Stimulated activated CD8-positive, alpha-beta memory T cell treated with anti-CD3 and anti-CD28 coated beads, Interleukin-15, amount 100 ng/mL, for 4 hours (primary cell): ENCODE measurements at places on chromosomes 2 and 18.

DNA sequence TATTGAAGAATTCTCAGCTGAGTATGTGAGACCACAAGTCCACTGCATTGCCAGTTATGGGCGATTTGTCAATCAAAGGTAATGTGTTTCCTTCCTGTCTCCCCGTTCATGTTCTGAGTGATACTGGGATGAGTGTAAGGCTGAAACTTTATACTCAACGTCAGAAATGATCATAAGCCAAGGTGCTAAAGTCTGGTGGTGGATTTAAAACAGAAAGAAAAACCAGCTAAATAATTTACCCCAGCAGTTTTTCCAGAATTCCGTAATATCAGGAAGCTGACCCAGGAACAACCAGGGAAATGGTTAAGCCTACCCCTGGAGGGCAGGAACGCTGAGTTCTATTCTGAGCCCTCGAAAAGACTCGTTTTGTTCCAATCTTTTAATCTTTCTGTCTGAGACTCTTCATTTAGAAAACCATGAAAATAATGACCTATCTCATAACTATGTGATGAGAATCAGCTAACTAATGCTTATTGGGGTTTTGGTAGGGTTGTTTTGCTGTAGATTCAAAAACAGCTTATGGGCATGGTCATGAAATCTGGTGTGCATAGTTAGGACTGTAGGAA is 149.6 kb downstream of the LAMA3 start:
- no peak for DNase-seq

- DNase-seq, result no peak
Measured at GRCh38 chr18:14124689-14125088, 7.5 kb downstream of the ZNF519 start.

DNA sequence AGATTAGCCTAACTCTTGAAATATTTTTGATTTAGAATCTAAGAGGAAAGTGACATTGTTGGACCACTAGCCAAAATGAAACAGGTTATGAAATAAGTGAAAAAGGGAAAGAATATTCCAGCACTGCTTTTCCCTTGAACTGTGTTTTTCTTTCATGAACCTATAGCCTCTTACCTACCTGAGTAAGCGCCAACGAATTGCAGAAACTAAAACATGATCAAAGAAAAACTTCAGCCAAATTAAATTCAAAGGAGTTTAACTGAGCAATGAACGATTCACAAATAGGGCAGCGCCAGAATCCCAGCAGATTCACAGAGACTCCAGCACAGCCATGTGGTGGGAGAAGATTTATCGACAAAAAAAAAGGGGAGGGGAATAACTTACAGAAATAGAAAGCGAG is 518.6 kb downstream of the PIK3C3 start:
- DNase-seq, result no peak

DNA sequence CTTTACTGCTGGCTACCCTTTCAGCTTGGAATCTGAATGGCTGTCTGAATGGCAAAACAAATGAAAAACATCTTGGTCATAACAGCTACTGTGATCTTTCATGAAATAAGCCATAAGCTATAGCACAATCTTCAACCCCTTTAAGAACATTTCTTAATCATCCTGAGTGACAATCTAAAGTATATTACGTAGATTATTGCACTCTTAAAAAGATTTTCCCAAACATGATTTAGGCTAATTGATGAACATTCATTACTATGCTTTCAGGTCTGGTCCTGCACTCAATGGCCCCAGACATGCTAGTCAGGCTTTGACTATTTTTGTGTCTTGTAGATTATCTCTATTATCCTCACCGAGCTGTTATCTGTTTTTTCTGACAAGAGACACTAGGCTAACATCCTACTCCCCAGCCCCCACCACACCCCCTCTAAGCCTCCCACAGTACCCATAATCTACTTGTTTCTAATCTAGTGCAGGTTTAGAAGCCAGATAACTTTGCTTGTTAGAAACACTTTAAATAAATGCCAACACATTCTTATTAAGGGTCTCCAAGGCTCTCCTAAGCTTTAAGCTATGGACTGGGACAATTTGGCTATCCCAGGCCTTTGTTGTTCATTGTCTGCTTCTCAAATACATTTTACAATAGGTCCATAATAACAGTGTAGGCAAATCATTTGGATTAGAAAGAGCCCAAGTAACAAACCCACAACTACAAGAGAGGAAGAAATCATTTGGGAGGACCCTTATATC is 4.2 kb downstream of the SMAD2 start:
- DNase-seq, result no peak

- no peak for DNase-seq
Measured at GRCh38 chr2:8234757-8235374, 447.0 kb upstream of the ID2 start.

DNA sequence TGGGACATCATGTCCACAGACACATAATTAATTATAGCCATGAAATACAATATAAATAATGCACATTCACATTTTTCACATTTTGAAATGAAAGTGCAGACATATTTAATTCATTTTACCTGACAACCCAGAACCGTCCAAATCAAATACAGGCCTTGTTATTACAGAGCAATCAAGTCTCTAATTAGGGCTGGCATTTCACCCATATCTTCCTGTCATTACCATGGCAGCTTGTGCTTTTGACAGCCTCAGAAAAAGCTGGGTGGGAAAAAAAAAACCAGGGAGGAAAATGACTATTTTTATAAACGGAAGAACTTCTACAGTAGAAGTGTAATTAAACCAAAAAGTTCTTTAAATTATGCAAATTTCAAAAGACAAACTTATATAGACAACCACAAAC is 436.4 kb downstream of the FBXO15 start:
- DNase-seq, result no peak

- DNase-seq, result no peak
Measured at GRCh38 chr2:60958800-60959199, 58.7 kb upstream of the PEX13 start.

GRCh38 chr2:37997629-37998028 is 72.5 kb downstream of the RMDN2 start:
- DNase-seq, result no peak

GRCh38 chr18:9861157-9861556 is 24.6 kb upstream of the TXNDC2 start:
- DNase-seq, result no peak

- no peak for DNase-seq
Measured at GRCh38 chr2:158953926-158954763, 14.3 kb upstream of the TANC1 start.

- peak; percentile 79 for DNase-seq
Measured at GRCh38 chr2:43136876-43137275, 89.5 kb downstream of the ZFP36L2 start.

GRCh38 chr2:226303707-226304106 is 495.9 kb downstream of the IRS1 start:
- DNase-seq, result no peak

- no peak for DNase-seq
Measured at GRCh38 chr18:49890041-49890440, 76.7 kb upstream of the ACAA2 start.

- no peak for DNase-seq
Measured at GRCh38 chr2:129061069-129061768, 742.6 kb upstream of the HS6ST1 start.

DNA sequence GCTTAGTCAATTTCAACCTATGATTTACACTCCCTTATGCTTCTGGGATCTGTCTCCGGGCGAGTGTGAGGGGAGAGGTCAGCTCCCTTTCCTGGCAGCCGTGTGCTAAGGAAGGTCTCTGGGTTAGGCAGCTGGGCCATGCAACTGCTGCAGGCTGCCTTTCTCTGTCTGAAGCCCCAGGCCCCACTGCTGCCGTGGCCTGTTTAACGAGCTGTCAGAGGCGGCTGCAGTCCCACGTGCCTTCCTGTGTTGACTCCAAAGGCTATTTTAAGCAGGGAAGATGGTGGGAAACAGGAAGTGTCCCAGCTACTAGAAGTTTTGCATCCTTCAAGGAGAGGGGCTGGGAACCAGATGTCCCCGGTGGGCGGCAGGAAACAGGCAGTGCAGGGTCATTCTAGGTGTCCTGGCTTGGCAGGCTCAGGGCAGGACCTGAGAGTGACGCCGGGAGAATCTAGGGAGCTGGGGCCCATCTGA is 186.4 kb downstream of the TNS1 start:
- DNase-seq, result no peak

DNA sequence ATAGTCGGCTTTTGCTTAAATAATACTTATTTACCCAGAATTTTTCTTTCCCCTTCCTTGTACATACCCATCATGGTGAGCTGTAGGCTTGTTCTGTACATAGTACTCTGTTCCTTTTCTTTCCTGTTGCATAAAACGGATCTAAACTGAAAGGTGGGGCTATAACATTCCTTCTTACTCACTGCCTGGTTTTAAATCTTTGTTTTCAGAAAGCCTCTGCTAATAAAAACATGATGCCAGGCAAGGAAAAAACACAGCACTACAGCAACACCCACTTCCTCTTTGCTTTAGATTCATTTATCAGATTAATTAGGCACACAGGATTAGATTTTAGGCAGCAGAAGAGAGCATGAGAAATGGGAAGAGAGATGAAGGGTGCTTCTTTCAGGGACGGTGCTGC is 19.6 kb upstream of the STON1 start:
- no peak for DNase-seq

- no peak for DNase-seq
Measured at GRCh38 chr2:55954306-55955035, 30.9 kb upstream of the EFEMP1 start.

GRCh38 chr2:189803431-189803830 is 19.2 kb downstream of the PMS1 start:
- no peak for DNase-seq

DNA sequence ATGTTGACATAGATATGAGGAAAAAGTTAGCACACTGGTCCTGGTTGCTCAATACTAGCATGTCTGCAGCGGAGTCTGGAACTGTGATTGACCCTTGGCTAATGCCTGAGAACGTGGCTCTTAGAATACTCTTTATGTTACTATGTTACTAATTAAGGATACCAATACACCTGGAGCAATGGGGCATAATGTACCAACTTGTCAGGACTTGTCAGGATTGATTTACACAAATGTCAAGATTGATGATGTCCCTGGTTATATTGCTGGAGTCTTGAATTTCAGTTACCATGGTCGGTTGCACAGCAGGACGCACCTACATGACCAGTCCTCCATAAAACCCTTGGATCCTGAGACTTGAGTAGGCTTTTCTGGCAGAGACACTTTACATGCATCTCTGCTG is 810.9 kb downstream of the CPS1 start:
- no peak for DNase-seq

GRCh38 chr2:176106581-176107539 is at the start of gene HOXD11:
Gene HOXD11 (plus strand): TSS chr2:176107280. CDS start chr2:176107356, 76 bp downstream.
- no peak for DNase-seq

- no peak for DNase-seq
Measured at GRCh38 chr2:188159484-188159883, 132.2 kb upstream of the GULP1 start.

DNA sequence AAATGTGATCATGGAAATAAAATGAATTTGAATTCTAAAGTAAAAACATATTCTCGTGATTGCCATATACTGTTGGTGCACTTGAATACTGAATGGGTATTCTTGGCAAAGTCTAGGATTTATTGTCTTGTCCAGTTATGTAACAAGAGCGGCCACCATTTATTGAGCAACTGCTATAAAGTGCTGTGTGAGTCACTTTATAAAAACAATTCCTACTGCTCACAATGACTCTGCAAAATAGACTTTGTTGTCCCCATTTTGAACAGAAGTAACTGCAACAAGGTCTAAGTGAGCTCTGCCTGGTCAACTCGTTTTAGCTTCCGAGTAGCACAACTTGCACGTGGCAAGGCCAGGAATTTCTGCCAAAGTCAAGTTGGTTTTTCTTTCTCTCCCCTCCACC is 995.6 kb upstream of the FANCL start:
- no peak for DNase-seq

GRCh38 chr2:2484301-2484700 is 153.2 kb upstream of the MYT1L start:
- no peak for DNase-seq

DNA sequence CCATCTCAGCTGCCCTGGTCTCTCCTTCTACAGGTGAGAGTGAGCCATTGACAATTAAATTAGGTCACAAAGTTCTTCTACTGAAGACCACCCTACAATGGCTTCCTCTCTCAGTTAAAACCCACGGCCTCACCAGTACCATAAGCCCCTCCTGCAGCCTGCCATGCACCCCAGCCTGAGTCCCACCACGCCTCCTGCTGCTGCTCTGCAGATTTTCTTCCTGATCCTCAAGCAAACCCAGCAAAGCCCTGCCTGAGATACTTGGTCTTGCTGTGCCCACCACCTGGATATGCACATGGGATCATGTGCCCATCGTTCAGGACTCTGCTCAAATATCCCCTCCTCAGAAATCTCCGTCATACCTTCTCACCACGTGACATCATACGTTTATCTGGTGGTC is 696.6 kb downstream of the RNF144A start:
- no peak for DNase-seq

DNA sequence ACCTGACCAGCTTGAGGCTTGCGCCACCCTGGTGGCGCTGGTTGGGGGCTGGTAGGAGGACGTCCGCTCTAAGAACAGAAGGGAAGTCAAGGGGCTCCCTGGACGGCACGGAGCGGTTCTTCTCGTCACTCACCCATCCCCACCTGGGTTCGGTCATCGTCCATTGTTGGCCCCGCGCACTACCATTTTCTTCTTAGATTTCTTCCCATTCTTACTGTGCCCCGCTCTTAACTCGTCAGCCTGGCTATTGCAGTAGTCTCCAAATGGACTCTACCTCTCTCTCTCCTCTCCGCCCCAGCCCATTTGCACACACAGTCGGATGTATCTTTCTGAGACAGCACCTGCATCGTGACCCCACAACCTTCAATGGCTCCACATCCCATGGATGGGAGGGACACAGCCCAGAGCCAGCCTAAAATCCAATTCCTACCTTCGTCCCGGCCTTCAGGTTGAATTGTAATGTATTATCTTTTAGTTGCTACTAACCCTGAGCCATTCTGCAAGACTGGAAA is 814 bp upstream of the RAB1A start:
- DNase-seq, result no peak

DNA sequence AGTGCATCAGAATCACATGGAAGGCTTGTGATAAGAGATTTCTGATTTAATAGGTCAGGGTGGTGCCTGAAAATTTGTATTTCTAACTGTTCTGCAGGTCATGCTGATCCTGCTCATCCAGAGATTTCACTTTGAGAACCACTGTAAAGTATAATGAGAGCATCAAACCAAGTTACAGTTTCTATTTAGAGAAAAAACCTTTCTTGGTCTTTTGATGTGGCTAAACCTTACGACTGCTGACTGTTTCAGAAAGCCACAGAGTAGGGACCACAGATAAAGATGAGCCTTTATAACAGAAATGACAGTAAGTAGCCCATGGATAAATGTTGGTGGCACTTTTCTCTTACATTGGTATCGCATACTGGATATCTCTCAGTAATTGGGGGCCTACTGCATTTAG is 109.4 kb upstream of the FANCL start:
- DNase-seq, result no peak

GRCh38 chr2:213065583-213066442 is 85.6 kb downstream of the IKZF2 start:
- no peak for DNase-seq

- no peak for DNase-seq
Measured at GRCh38 chr2:73759285-73759764, 20.6 kb downstream of the DUSP11 start.

DNA sequence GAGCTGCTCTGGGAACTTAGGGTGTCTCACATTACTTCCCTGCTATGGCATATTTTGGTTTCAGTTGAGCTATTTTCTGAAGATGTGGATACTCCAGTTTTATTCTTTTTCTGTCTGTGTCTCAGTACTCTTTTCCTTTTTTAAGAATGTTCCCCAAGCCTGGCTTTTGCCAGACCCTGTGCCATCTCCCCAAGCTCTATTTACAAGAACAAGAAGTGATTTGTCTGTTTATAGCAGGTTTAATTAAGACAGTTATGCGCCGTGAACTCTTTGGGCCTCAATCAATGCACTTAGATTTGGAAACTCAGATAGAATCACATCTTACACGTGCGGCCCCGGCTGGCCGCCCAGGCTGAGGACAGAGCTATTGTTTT is 8.9 kb upstream of the SATB2 start:
- DNase-seq, result no peak
